ENCODE measurements at places on chromosomes 3 and 15. TPM values are rescaled to one million over a fixed set of nuclear protein-coding genes. Genes with fewer than 3 reads are reported as not detected.

The ANKRD34C gene
- total RNA-seq = not detected

The ZNF774 gene
- total RNA-seq = 1.5 TPM

The KLHL40 gene
- not detected for total RNA-seq

The STRA6 gene
- 0.83 TPM for total RNA-seq

The RAB6B gene
- total RNA-seq = 1.2 TPM

The INTS14 gene
- total RNA-seq = 40.1 TPM

The CCR1 gene
- total RNA-seq = 7.6 TPM

The ARHGAP11A gene
- 33.5 TPM for total RNA-seq

The MUSTN1 gene
- not detected for total RNA-seq

The SCN10A gene
- not detected for total RNA-seq

The GRK7 gene
- under 0.01 TPM for total RNA-seq

The HGD gene
- 0.29 TPM for total RNA-seq

The LRTM1 gene
- not detected for total RNA-seq

The MYRIP gene
- not detected for total RNA-seq

The LTF gene
- total RNA-seq = not detected

The FEZF2 gene
- not detected for total RNA-seq

The WWTR1 gene
- 33.2 TPM for total RNA-seq

The PLEKHO2 gene
- 56.1 TPM for total RNA-seq

The IGSF11 gene
- total RNA-seq = 0.44 TPM

The CIAO2A gene
- 70.1 TPM for total RNA-seq

The P2RY13 gene
- not detected for total RNA-seq

The LARP6 gene
- total RNA-seq = 69.6 TPM

The CD86 gene
- not detected for total RNA-seq

The LMAN1L gene
- total RNA-seq = 0.15 TPM

The NOX5 gene
- 0.83 TPM for total RNA-seq

The THSD4 gene
- total RNA-seq = 31.3 TPM

The PPP1R14D gene
- total RNA-seq = not detected

The ATP6V1A gene
- total RNA-seq = 142 TPM

The CCR2 gene
- total RNA-seq = not detected

The CLRN1 gene
- not detected for total RNA-seq

The RTP1 gene
- not detected for total RNA-seq

The CEP19 gene
- 2.8 TPM for total RNA-seq

The CA12 gene
- 94.0 TPM for total RNA-seq

The ITIH4 gene
- 3.3 TPM for total RNA-seq
